OCI-LY7 (cell line): ENCODE measurements at places on chromosomes 12 and 14. TPM values are rescaled to one million over a fixed set of nuclear protein-coding genes. Genes with fewer than 3 reads are reported as not detected.

- DNase-seq = no peak
Measured at GRCh38 chr12:28390206-28390605, 199.9 kb downstream of the CCDC91 start.

- no peak for DNase-seq
Measured at GRCh38 chr12:94570161-94570560, 80.2 kb downstream of the TMCC3 start.

DNA sequence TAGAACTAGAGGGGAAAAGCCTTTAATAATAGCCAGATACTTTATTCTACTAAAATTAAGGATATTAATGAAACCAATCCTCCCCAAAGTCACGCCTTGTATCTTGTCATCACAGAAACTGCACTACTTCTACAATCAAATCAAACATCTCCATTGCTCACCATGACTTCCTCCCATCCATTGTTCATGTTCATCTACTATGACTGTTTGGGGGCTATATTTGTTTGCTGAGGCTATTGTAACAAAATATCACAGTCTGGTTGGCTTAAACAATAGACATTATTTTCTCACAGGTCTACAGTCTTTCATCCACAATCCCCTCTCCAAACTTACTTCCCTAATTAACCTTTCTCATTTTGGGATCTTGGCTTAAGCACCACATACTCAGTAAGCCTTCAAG lies 193.6 kb upstream of the FSCB start:
- no peak for DNase-seq

USP44 gene
- 3.4 and 4.2 TPM in 2 replicates for total RNA-seq

ARG2 gene
- total RNA-seq = 2.0 and 3.4 TPM in 2 replicates

LEMD3 gene
- total RNA-seq = 29.0 and 33.0 TPM in 2 replicates

GRCh38 chr12:24909667-24910066 lies 39.2 kb downstream of the BCAT1 start:
- no peak for DNase-seq

DNA sequence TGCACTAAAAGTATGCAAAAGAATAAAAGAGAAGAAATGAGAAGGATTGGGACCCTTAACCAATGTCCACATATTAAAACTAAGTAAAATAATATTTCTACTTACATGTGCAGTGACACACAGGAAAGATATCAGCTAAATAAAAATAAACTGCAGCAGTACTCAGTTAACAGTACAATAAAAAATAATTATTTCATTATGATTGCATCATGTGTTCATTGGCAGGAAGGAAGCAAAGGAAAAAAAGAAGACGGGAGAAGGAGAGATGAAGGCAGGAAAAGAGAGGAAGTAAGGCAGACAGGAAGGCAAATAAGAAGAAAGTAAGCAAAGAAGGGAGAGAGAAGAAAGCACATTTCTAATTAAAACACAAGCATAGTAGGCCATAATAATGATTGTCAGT lies 33.0 kb downstream of the RASSF9 start:
- no peak for DNase-seq

GRCh38 chr12:69008520-69008919 lies 75.5 kb upstream of the CPM start:
- DNase-seq = no peak

GRCh38 chr14:97268097-97268496 lies 470.9 kb downstream of the VRK1 start:
- no peak for DNase-seq

DNA sequence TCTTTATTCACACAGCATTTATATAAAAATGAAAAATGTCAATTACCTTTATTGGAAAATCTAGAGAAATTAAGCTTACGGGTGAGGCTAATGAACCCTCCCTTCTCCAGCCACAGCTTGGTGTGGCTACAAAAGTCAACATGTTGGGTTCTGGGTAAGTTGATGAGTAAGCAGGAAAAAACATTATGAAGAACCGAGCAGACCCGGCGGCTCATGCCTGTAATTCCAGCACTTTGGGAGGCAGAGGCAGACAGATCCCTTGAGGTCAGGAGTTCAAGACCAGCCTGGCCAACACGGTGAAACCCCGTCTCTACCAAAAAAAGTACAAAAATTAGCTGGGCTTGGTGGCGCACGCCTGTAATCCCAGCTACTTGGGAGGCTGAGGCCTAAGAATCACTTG lies 10.9 kb downstream of the NAA25 start:
- DNase-seq = no peak

DNA sequence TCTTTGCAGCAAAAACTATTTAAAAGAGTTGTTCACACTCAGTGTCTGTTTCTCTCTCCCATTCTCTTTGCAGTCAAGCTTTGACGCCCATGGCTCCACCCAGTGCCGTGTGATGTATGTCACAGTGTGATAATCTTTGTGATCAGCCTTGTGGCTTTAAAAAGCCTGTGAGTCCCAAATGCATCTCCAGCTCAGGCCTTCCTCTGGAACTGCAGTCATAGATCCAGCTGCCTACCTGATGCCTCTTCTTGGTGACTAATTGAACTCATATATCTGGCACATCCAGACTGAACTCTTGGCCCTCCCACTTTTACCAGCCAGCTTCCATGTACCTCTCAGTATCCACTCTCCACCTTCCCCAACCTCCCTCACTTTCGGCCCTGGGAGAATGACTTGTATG lies 182.8 kb upstream of the ARHGAP5 start:
- no peak for DNase-seq

DNA sequence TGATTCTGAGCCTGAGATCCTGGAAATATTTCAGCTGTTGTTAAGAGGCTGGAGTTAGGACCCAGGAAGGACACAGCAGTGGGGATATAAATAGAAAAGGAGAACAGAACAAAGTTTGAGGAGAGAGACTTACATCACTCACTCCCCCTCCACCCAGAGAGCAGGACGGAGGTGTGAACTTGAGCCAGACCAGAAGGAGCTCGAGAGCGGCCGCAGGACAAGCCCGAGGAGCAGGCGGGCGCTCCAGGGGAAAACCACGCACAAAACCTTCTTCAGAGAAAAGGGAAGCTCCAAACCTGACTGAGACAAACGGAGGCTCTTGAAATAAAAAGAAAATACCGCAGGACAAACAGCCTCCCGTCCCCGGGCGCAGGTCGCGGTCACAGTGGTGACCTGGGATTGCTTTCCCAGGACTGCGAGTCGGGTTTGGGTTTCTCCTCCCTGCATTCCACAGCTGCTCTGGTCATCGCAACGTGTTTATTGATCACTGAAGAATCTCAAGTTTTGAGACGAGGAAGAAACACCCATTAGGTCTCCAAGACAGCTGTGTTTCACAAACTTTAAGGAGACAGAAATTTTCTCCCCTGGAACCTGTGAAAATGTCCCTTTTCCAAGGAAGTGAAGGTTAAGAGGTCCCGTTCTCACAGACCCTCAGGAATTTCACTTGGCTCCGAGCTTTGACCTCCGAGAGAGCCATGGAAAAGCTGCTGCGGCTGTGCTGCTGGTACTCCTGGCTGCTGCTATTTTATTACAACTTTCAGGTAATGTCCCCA lies at the start of gene ADGRD1:
Gene ADGRD1 (plus strand): TSS at position 137 of the 773 bp plus-strand sequence. CDS start 559 bp downstream, at position 696.
- DNase-seq = no peak
